Amniotic epithelial cell (primary cell): ENCODE measurements at places on chromosomes 3 and 15.

- DNase-seq: no peak
These were observed 47.6 kb downstream of the PHLDB2 start for GRCh38 chr3:111906656-111907055.

GRCh38 chr3:55523471-55523870 is 36.4 kb upstream of the WNT5A start:
- DNase-seq: no peak

DNA sequence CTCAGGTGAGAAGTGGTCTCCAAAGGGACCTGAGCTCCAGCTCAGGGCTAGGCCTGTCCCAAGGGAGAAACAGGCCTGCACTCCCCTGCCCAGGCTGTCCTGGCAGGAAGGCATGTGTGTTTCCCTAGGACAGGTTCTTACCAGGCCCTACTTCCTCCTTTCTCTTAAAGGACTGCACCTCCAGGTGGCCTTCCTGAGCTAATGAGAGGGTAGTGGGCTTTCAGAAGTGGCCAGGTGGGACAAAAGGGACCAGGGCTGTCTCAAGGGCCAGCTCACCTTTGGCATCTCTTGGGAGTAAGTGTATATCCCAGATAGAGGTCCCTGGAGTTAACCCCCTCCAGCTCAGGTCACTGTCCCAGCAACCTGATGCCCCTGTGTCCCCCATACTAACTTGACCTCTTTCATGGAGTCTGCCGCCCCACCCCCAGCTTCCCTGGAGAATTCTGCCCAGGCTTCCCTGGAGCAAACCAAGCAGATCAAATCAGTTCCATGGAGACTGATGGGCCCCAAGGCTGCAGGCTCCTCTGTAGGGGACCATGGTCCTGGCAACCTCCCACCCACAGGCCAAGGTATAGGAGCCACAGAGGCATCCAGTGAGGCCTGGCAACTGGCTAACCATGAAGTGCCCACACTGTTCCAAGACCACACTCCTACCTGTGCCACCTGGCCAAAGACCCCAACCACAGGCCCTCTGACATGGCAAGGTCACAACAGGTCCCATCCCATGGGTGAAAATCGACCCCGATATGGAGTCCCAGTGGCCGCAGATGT is 67.6 kb downstream of the ZNF445 start:
- DNase-seq: no peak

DNA sequence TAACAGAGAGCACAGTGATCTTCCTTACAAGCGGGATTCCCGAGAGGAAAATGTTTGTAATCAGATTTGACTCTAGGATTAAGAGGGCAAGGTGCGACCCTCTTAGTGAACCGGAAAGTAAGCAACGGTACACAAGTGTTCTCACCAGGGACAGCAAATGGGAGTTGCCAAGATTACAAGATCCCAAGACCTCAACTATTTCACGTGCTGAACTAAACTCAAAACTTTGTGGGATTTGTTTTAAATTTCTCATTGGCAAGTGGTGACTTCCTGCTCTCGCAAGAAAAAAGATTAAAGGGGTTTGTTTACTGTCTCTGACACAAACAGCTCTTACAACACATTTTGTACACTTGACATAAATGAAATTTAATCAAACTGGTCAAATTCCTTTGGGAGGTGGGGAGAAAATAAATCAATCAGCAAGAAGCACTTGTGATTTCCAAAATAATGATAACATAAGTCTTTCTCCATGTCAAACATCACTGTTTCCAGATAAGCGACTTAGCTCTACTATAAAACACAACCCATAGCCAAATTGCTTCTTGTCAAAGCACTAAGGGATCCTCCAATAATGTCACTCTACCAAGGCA is 2.2 kb upstream of the PGPEP1L start:
- peak; percentile 7 for DNase-seq

DNA sequence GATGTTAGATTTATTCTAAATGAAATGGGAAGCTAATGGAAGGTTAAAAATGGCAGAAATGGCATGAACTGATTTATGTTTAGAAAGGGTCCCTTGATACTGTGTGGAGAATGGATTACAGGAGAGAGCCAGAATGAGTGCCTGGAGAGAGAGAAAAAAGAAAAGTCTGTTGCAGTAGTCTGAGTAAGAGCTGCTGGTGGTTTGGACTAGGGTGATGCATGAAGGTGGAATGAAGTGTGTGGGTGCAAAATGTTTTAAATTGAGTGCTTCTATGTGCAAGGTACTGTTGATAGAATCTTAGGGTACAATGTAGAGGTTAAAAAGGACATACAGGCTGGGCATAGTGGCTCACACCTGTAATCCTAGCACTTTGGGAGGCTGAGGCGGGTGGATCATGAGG is 11.4 kb upstream of the MGA start:
- DNase-seq: peak; percentile 76

- DNase-seq: peak; percentile 78
These were observed 38.8 kb upstream of the BNC1 start for GRCh38 chr15:83323296-83323711.
